Ovary (tissue), 10 donors: ENCODE measurements at places on chromosomes 7 and 10.
A peak's percentile ranks its signal among the peaks of the same experiment; 100 is the strongest.

GRCh38 chr10:3476186-3476585, 303.6 kb upstream of the PITRM1 start:
- no peak for DNase-seq

GRCh38 chr7:87797798-87798403, 78.3 kb downstream of the SLC25A40 start:
- DNase-seq: no peak

DNA sequence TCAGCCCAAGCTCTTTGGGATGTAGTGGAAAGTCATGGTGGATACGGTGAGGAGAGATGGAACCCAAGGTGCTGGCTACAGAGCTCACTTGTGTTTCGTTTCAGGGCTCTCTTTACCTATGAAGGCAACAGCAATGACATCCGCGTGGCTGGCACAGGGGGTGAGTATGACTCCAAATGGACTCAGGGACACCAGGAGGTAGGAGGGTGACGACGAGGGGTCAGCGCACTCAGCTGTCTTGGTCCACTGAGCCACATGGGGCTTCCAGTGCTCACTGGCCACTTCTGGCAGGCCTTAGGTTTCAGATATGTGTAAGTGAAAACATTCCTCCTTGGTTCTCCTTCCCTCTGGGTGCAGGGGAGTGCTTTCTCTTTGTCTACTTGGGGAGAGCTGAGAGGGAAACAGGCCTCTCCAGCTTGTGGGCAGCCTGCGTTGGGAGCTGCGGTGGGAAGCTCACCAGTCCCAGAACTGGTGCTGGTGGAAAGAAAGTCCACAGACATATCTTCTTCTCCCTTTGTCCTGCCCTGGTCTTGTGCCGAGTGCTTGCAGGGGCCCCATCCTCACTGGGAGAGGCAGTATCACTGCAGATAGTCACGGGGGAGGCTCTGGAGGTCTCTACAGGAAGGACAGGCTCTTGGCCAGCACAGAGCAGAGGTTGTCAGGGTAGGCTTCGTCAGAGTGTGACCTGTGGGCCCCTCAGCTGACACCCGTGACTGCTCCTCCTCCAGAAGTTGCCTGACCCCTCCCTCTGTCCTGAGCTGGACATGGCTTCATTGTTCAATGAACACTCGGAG, 5.8 kb downstream of the DBNL start:
- DNase-seq: peak; percentile 14

- DNase-seq: peak; percentile 67
Measured at GRCh38 chr7:100489824-100490223, 6.1 kb downstream of the NYAP1 start.

- no peak for DNase-seq
Measured at GRCh38 chr7:105173586-105173985, 159.6 kb downstream of the KMT2E start.

- no peak for DNase-seq
Measured at GRCh38 chr7:107960272-107960671, 42.7 kb downstream of the LAMB1 start.

DNA sequence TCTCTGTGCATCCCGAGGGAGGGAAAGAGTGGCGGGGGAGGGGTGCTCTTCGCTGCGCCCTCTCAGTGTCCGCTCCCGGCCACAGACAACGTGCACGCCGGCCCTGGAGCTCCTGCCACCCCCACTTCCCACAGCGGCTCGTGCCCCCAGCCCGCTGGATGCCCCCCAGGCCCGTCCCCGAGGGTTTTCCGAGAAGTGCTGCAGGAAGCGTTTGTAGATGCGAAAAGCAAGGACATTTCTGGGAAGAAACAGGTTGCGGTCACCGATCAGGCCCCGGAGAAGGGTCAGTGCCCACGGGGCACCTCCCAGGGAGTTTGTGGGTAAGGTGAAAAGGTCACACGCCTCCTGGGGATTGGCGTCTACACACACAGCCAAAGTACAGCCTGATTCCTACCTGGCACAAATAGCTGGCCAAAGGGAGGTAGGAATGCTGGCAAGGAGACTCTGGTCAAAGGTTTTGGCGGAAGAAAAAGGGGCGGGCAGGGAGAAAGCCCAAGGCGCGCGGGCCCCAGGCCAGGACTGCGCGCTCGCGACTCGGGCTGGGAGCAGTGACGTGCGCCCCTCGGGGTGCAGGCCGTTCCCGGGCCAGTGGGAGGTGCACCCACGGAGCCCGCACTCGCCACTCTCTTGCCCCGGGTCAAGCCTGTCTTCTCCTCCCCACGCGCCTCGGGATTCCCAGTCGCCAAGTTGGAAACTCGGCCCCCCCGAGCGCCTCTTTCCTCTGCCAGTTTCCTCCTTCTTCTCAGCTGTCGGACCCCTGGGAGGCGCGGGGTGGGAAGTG, 1.5 kb upstream of the NRP1 start:
- peak; percentile 73 for DNase-seq

DNA sequence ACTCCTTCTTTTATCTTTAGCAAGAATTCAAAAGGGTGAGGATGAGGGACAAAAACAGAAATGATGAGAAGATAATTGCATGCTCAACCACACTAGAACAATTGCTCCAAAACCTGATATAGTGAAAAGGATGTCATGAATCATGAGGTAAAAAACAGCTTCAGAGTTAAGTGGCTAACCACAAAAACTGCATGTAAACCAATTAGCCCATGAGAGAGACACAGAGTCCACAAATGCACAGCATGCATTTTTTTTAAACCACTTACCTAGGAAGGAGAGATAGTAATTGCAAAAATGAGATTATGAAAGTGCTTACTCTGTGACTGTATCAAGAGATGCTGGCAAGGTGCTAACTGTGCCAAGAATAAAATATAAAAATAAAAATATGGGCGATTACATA, 132.9 kb downstream of the MBL2 start:
- no peak for DNase-seq

DNA sequence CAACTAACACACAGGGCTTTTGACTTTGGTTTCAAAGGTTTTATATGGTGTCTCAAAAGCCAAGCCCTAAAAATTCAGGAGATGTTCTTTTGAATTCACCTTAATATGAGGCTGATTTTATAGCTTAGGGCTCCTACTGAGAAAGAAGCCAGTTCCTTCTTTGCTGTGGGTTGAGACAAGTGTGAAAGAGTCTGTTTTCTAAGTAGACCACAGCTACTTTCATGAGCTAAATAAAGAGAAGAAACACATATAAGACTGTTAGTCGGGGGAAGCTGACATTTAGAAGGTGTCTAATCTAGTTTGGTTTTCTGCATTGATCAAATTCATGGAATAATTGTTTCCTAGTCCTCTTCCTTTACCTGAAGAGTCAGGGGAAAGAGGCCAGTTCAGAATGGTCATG, 332.1 kb upstream of the CELF2 start:
- DNase-seq: no peak

- DNase-seq: no peak
Measured at GRCh38 chr7:12827219-12827821, 139.9 kb downstream of the ARL4A start.

GRCh38 chr7:147869456-147869855, 721.1 kb upstream of the C7orf33 start:
- DNase-seq: no peak

GRCh38 chr7:4561795-4562194, 120.3 kb upstream of the FOXK1 start:
- no peak for DNase-seq

GRCh38 chr7:157660971-157661610, 324.3 kb downstream of the DNAJB6 start:
- peak; percentile 23 for DNase-seq

- DNase-seq: no peak
Measured at GRCh38 chr7:134186027-134186426, 58.9 kb downstream of the LRGUK start.

GRCh38 chr10:102115775-102116174, 4.4 kb downstream of the LDB1 start:
- no peak for DNase-seq

GRCh38 chr10:70277396-70278030, 6.3 kb downstream of the NPFFR1 start:
- DNase-seq: no peak

DNA sequence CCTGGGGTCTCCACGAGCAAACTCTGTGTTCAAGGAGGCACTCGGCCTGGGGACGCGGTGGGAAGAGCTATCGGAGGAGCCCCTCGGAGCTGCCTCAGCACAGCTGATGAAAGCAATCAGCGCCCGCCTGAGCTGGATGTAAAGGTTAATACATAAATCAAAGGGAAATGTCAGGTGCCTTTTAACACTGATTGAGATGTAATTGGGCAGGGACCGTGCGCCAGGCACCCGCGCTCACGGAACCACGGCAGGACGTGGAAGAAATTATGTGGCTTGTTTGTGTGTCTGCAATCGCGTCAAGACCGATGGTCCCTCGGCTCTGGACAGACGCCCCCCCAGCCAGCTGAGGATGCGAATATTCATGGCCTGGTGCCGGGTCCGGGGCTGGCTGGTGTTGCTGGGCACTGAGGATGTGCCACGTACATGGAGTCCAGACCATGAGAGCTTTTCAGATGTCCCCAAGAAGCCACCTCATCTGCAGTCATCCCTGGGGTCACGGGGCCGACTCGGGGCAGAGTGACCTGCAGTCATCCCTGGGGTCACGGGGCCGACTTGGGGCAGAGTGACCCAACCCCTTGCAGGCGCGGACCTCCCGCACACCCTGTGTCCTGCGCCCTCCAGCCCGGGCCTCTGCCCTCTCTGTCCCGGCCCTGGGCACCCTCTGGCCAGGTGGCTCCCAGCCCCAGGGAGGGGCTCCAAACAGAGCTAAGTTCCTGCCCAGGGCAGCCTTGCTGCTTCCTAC, 15.6 kb downstream of the FOXL3 start:
- DNase-seq: peak; percentile 26

DNA sequence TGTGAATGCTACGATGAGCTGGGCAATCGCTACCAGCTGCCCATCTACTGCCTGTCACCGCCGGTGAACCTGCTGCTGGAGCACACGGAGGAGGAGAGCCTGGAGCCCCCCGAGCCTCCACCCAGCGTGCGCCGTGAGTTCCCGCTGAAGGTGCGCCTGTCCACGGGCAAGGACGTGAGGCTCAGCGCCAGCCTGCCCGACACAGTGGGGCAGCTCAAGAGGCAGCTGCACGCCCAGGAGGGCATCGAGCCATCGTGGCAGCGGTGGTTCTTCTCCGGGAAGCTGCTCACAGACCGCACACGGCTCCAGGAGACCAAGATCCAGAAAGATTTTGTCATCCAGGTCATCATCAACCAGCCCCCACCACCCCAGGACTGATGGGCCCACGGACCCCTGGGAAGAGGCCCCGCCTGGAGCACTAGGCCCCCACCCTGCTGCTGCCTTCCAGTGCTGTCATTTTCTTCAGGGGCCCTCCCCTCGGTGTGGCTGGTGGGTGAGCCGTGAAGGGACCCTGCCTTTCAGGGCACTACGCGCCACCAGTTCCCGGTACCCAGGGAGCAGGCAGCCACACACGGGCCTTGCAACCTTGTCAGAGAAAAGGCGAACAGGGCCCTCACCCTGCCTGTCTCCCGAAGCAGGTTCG, 2.3 kb upstream of the ANKRD2 start:
- no peak for DNase-seq

DNA sequence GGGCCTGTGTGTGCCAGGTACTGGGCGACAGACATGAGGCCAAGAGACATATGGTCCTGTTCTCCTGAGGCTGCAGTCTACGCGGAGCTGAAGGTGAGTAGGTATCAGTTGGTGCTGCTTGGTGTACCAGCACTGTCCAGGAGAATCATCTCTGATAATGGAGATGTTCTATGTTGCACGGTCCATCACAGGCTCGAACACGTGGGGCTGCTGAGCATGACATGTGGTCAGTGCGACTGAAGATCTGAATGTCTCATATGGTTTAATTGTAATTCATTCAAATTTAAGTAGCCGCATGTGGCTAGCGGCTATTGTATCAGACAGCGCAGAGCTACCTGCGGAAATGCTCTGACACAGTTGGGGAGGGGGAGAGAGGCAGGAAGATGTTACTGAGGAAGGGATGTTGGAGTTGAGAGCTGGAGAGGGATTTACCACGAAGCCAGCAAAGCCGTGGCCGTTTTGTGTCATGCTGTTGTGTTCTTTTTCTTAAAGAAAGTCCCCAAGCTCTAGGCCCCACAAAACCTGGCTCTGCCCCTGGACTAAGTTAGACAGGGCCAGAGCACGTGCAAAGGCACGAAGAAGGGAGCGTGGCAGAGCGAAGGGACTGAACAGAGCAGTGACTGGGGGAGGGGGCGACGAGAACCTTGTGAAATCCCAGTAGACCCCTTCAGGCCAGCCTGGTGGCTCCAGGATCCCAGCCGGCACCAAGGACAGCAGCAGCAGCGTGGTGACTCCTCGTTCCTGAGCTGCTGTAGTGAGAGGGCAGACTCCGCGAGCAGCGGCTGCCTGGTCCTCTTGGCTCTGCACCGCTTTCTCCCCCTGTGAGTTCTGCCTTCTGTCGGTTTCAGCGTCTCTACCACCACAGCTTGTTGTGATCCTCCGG, 20.0 kb downstream of the SMKR1 start:
- no peak for DNase-seq

- DNase-seq: no peak
Measured at GRCh38 chr7:25765110-25765655, 386.8 kb upstream of the NFE2L3 start.
